ENCODE measurements at places on chromosomes 6 and 20.

GRCh38 chr6:108492131-108492766 lies 68.5 kb upstream of the FOXO3 start:
- DNase-seq, result no peak

DNA sequence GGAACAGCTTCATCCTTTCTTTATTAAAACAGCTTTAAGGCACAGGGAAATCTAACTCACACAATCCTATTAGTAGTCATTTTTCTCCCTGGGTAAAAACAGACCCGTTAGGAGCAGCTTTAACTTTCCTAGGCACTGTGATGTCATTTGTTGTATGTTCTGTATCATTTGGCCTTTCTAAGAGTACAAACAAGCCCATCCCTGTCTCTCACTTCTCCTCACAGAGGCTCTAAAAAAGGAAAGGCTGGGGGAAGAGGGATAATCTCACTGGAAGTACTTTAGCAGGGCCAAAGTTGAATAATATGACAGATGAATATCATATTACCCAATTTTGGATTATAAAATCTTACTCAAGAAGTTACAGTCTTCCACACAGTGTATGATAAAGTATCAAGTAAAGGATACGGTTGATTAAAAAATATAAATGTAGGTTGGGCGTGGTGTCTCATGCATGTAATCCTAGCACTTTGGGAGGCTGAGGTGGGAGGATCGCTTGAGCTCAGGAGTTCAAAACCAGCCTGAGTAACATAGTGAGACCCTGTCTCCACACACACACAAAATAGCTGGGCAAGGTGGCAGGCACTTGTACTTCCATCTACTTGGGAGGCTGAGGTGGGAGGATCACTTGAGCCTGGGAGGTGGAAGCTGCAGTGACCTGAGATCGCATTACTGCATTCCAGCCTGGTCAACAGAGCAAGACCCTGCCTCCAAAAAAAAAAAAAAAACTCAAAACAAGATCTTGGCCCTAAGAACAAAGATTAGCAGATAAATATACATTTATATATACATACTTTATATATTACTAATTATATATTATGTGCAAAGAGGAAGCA lies 7.9 kb downstream of the NUDT3 start:
- no peak for DNase-seq

DNA sequence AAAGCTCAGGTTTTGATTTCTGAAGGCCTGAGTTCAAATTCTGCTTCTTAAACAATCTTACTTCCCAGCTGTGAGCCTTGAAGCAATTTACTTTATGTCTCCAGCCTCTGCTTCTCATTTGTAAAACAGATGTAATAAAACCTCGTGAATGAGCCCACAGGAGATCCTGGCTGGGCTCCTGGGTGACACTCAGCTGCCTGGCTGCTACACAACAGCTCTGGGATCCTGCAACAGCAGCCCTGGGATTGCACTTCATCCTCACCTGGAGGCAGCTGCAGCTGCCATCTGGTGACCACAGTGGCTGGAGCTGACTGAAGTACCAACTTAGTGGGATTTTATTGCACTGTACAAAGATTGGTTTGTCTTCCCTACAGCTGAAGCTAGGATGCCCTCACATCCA lies 98.6 kb downstream of the NDUFAF5 start:
- no peak for DNase-seq

DNA sequence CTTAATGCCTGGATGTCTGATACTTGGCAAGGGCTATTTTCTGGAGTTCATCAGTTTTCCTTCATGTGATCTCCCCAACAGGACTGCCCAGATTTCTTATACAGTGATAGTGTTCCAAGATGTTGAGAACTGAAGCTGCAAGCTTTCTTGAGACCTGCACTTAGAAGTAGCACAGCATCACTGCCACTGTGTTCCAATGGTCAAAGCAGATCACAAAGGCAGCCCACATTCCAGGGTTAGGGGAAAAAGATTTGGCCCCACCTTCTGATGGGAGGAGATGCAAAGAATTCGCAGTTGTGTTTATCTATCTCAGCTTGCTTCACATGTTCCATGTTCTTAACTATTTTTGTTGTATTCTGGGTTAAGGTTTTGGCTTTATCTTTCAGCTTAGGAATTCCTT lies 78.2 kb downstream of the GPX5 start:
- no peak for DNase-seq

DNA sequence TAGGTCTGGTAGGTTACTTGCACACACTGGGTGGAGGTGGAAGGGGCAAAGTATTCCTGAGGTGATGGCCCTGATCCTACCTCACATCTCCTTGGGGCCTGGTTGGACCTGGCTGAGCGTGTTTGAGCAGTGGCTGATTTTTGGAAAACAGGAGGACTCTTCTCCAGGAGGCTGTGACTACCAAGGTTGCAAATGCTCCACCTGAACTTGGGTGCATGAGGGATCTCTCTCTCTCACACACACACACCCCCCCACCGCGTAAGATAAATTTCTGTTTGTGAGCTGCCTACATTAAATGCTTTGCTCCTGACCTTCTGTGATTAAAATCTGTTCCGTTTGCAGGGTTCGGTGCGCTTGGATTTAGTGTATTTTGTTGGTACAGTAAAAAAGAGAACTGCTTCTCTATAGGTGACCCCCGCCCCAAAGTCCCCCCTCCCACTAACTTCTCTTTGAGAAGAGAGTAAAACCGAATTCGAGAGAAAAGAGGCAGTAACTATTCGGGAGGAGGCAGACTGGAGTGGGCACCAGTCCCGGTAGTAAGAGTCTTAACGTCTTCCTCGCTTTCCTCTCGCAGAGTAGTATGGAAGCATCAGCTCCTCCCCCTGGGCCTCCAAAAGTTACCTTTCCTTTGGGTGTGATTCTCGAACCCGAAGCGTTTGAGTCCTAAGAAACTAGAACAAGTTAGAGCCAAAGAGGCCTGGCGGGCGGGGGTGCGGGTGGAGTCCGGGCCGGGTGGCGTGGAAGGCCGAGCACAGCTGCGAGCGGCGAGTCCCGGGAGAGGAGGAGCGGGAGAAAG lies 585 bp upstream of the DSE start:
- no peak for DNase-seq

DNA sequence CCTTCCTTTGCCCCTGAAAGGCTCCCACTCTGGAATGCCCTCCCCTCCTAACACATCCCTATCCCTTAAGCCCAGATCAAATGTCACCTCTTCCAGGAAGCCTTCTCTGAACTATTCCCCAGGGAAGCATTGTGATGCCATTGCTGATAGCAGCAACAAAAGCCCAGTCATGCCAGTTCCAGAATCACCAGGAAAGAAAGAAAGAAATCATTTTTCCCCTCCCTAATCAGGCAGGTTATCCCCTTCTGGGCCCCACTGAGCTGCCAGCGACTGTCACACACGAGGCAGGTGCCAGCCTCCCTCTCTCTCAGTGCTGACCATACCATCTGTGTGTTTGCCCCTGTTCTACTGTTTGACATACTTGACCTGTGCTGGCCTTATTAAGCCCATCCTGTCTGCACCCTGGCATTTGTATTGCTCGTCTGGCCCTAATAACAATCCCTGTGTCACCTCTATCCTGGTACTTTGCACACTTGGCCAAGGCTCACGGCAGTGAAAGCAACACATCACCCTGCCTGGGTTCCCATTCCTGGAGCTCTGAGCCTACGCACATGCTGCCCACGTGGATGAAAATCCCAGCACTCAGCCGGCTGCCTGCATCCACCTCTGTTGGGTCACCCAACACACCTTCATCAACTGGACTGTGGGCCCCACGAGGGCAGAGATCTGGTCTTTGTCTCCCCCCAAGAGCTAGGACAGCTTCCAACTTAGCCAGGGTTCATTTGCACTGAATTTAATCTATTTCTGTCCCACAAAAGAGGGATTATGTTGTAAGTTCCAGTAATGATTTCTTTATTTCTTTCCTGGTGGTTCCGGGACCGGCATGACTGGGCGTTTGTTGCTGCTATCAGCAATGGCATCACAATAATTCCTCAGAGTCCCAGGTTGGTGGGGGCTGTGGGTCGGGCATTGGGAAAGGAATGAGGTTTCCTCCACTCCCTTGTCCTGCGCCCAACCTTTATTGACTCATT lies 5.3 kb upstream of the BPIFB1 start:
- no peak for DNase-seq

DNA sequence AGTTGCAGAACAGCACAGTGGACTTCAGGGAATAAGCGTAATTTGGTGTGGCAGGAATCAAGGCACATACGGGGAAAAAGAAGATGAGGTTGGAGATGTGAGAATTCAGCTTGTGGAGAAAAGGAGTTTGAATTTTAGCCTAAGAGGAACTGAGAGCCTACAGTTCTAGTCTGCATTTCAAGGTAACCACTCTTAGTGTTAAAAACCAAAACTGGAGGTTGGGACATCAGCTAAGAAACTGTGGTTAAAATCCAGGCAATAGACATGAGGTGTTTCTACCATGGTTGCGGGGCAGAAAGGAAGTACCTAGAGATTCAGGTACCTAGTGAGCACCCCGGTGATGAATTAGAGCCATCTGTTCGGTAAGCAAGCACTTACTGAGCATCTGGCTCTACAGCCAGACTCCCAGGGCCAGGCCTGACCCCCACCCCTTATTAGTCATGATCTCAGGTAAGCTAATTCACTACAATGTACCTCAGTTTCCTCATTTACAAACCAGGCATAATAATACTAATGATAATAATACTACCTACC lies 44.4 kb downstream of the FAXC start:
- no peak for DNase-seq

DNA sequence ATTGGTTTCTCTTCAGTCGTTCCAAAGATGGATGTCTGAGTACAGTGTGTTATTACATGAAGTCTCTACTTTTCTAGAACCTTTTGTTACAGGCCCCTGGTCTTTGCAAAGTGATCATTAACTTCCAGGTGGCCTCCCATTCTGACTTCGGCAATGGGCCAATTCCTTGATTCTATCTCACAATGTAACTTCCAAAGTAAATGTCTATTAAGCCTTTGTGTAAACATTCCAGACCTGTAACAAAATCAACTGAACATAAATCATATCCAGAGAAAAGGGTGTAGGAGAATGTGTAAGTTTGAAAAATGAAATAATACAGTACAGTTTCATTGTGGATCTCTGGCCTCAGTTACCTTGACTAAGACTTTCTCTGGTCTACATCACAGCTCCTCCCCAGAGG lies 187.8 kb upstream of the JAG1 start:
- DNase-seq, result no peak

GRCh38 chr6:128801621-128802020 lies 81.3 kb upstream of the LAMA2 start:
- no peak for DNase-seq

- no peak for DNase-seq
Observed at GRCh38 chr6:131597446-131597845, 24.4 kb downstream of the ARG1 start.

GRCh38 chr6:77123527-77123926 lies 339.8 kb downstream of the HTR1B start:
- no peak for DNase-seq

DNA sequence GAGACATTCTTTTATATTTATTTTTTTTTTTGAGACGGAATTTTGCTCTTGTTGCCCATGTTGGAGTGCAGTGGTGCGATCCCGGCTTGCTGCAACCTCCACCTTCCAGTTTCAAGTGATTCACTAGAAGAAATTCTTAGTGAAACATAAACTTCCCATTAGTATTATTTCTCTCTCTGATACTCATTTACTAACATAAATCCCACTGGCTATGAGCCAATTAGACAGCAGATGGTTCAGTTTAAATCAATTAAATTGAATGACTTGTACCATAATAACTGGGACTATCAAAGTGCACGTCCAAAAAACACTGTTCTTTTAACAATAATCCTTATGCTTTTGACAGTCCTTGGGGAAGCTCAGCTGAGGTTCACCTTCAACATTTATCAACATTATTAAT lies 111.2 kb upstream of the PTCHD4 start:
- DNase-seq, result no peak

- no peak for DNase-seq
Observed at GRCh38 chr20:55515832-55516231, 489.5 kb downstream of the CBLN4 start.

DNA sequence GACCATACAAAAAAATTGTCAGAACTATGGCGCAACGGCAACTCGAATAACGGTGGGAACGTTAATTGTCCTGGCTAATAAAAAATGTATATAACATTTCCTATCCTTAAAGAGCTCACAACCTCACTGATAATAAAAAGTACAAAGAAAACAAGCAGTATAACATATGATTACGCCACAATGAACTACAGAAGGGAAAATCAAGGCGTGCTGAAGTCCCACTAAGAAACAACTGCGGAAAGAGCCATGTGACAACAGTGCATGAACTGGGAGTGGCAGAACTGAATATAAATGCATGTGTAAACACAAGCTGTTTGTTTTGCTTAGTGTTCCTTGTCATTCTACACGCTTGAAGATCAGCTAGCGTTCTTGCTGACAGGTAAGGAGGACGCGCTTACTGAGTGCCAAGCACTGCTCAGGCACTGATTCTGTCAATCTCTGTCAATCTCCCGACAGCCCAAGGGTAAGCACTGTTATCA lies 466 bp upstream of the PSMB1 start:
- DNase-seq, result no peak

DNA sequence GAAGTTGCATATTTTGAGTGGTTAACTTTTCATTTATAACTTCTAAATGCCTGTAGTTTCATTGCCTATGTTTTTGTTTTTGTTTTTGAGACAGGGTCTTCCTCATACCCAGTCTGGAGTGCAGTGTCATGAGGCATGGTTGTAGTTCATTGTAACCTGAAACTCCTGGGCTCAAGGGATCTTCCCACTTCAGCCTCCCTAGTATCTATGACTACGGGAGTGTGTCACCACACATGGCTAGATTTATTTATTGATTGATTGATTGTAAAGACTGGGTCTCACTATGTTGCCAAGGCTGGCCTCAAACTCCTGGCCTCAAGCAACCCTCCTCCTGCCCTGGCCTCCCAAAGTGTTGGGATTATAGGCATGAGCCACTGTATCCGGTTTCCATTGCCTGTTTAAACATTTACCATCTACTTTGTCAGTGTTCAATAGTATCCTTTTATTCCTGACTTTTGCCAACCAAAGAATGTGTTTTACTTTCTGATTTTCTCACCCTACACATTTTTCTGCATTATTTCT lies 144.6 kb downstream of the CDKAL1 start:
- DNase-seq, result no peak

DNA sequence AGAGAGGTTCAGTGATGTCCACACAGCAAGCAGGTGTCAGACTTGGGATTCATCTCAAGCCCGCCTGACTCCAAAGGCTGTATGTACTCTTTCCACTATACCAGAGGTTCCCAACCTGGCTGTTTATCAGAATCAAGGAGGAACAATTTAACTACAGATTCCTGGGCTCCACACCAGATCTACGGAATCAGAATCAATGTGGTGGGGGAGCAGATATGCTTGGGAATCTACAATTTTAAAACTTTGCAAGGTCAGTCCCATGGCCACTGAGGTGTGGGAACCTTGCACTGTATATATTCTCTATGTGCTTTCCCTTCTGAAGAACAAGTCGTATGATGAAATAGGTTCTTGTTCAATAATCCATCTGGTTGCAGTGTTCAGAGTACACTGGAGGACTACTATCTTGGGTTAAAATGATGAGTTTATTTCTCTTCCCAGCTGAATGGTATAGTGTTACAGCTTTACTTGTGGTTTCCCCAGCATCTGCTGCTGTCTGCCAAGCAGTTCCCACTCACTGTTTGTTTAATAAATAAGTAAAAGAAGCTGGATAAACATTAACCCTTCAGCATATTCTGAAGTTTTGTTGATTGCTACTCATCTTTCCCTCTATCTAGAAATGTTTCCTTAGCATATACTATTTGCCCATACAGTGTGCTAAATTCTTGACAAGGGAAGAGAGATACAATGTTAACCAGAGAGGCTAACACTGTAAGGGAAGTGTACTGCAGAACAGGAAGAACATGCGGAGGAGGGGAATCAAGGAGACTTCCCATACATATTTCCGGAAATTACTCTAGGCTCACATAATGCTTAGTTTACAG lies 9.9 kb downstream of the TTI1 start:
- DNase-seq, result no peak
